ENCODE measurements at places on chromosomes 7 and 10.

- DNase-seq: no peak
These were observed 31.2 kb downstream of the GFRA1 start for GRCh38 chr10:116241642-116242410.

DNA sequence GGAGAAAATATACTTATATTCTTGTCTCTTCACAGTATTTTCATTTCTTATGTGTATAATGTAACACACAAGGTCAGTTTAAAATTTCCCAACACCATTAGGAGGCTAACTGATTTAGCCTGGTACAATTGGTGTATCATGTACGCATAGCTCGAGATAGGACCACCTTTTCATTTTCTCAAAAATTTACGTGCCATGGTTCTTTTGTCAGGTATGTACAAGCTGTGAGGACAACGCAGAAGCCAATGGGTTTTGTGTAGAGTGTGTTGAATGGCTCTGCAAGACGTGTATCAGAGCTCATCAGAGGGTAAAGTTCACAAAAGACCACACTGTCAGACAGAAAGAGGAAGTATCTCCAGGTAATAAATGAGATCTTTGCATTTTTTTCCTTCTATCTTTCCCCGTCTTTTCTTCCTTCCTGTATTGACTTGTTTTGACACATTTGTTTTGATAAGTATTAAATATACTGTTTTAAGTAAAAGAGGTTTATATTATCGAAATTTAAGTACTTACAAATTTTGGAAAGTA lies 55.0 kb downstream of the TRIM24 start:
- no peak for DNase-seq

DNA sequence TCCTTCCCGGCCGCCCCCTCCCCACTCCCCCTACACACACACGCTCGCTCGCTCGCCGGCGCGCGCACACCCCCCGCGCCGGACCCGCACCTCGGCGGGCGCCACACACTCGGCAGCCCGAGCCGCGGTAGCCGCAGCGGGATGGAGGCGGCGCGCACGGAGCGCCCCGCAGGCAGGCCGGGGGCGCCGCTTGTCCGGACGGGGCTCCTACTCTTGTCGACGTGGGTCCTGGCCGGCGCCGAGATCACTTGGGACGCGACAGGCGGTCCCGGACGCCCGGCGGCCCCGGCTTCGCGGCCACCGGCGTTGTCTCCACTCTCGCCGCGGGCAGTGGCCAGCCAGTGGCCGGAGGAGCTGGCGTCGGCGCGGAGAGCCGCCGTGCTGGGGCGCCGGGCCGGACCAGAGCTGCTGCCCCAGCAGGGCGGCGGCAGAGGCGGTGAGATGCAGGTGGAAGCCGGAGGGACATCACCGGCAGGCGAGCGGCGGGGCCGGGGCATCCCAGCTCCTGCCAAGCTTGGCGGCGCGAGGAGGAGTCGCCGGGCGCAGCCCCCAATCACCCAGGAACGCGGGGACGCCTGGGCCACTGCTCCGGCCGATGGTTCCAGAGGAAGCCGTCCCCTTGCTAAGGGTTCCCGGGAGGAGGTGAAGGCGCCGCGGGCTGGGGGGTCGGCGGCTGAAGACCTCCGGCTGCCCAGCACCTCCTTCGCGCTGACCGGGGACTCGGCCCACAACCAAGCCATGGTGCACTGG lies at the start of gene SORCS3:
Gene SORCS3 (plus strand): TSS at position 104 of the 750 bp plus-strand sequence.
- no peak for DNase-seq

- no peak for DNase-seq
These were observed 260.6 kb downstream of the POU6F2 start for GRCh38 chr7:39238234-39238869.

DNA sequence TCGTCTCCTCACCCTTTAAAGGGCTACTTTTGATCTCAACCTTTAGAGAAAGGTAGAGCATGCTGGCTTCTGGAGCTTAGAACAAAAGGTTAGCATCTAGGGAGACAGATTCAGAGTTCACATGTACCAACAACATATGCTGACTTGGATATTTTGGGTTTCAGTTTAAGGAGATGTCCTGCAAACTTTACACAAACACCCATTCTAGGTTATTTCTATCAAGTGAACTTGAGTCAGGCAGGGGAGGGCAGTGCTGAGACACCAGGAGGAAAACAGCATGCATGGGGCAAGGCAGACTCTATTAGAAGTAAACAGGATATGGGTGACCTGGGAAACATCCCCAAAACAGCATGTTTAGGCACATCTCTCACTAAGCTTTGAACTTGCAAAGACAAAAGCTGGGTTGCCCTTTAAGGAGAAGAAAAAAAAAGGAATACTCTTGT lies 43.8 kb downstream of the ARL4A start:
- no peak for DNase-seq

DNA sequence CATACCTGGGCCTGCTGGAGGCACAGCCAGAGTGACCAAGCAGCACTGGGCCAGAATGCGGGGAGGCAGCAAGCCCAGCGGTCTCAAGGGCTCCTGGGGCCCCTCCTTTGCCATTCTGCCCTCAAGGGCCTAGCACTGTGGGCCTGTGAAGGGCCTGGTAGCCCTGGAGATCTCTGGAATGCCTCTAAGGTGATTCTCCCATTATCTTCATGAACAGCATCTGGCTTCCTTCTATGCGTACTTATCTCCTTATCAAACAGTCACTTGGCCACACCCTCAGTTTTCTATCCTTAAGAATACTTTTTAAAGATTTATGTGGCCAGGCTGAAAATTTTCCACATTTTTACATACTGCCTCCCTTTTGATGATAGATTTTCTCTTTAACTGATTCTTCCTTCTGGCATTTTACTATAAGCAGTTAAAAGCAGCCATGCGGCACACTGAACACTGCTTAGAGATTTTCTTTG lies 67.5 kb upstream of the CCNY start:
- no peak for DNase-seq

DNA sequence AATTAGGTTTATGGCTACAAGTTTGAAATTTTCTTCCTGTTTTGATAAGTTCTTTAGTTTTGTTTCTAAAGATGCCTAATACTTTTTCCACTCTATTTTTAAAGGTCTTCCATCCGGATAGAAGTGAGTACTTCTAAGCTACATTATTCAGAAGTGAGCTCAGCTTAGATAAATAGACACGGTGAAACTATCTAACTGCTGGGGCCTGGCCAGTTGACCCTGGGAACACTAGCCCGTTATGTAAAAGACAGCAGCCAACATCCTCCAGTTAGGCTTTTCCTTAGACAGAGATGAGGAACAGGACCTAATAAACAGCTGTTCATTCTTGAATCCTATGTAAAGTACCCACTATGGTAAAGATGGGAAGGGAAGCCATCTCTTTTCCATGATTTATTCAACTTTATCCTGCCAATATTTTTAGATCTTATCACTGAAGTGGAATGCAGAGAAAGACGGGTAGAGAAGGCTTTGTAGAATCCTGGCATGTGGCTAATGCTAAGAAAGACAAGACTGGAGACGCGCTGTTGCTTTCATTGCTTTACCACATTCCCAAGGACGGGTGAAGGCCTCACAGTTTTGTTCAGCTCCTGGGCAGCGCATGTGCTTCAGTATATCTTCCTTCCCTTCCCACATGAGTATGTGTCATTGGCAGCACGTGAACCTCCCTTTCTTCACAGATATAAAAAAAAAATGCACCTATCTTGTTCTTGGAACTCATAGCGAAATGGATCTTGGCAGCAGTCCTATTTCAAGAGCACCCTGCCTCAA lies 340.0 kb upstream of the MEOX2 start:
- no peak for DNase-seq

DNA sequence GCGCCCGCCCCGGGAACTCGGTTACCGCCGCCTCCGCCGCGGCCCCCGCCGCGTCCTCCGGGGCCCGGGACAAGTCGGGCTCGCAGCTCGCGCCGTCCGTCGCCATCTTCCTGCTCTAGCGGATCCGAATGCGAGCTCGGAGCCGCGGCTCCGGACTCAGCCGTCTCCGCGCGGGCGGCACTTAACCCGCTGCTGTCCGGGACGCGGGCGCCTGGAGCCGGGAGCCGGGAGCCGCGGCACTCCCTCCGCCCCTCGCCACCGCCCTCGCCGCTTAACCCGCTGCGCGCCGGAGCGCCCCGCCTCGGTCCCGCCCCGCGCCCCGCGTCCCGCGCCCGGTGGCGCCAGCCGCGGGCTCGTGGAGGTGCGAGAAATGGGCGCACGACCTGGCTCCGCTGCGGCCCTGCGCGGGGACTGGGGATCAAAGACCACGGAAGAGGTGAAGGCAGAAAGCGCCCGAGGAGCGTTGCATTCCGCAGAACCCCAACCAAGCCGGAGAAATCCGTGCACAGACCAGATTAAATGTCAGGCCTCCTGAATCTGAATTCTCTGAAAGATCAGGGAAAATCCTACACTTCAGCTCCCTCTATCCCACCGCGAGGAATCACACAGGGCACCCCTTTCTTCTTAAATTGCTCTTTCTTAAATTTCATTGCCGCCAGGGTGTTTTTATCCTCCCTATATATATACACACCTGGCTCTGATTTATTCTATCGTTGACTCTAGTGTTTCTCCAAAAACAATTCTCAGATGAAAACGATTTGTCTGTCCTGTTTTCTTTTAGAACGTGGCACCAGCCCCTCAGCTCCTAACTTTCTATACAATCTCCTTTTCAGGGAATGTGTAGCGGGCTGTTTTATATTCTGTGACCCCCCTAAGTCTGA lies at the start of gene CTTNBP2:
Gene CTTNBP2 (minus strand): TSS at position 132 of the 881 bp plus-strand sequence. CDS start 26 bp downstream, at position 106.
- no peak for DNase-seq

GRCh38 chr7:2612445-2613097 lies 19.2 kb upstream of the TTYH3 start:
- no peak for DNase-seq

GRCh38 chr10:33174674-33175434 lies 159.6 kb downstream of the NRP1 start:
- DNase-seq: no peak

DNA sequence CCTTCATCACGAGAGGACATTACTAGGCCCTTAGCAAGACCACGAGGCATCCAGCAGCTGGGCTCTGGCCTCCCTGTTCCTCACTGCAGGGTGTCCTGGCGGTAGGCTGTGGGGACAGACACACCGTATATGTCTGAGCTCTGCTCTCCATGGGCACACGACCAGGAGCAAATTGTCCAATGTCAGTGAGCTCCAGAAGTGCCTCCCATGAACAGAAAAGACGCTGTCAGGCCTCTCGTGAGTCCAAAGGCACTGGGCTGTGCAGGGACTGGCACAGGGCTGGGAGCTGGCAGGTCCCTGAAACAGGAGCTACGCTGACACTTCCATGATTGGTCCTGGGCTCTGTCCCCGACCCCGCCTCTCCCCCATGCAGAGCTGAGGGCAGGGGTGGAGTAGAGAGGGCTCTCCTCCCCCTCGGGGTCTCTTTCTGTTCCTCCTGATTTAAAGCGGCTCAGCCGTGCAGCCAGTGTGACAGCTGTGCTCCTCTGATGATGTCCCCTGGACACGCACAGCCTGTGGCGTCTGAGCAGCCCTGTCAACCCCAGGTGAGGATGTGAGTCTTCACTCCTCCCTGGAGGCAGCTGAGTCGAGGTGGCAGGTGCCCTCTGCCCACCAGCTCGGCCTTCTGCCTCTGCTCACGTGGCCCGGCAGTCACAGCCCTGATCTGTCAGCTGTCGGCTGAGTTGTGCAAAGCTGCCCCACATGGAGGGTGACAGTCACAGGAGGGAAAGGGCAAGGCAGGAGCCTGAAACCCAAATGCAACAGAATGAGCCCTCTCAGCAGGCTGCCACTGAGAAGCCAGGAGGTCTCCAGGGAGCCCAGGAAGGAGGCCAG lies 13.0 kb downstream of the ANTXRL start:
- no peak for DNase-seq

GRCh38 chr7:42104231-42104630 lies 132.8 kb downstream of the GLI3 start:
- no peak for DNase-seq
